ENCODE measurements at places on chromosomes 2 and 18. TPM values are rescaled to one million over a fixed set of nuclear protein-coding genes. Genes with fewer than 3 reads are reported as not detected.

Gene G6PC2
- total RNA-seq: not detected

DNA sequence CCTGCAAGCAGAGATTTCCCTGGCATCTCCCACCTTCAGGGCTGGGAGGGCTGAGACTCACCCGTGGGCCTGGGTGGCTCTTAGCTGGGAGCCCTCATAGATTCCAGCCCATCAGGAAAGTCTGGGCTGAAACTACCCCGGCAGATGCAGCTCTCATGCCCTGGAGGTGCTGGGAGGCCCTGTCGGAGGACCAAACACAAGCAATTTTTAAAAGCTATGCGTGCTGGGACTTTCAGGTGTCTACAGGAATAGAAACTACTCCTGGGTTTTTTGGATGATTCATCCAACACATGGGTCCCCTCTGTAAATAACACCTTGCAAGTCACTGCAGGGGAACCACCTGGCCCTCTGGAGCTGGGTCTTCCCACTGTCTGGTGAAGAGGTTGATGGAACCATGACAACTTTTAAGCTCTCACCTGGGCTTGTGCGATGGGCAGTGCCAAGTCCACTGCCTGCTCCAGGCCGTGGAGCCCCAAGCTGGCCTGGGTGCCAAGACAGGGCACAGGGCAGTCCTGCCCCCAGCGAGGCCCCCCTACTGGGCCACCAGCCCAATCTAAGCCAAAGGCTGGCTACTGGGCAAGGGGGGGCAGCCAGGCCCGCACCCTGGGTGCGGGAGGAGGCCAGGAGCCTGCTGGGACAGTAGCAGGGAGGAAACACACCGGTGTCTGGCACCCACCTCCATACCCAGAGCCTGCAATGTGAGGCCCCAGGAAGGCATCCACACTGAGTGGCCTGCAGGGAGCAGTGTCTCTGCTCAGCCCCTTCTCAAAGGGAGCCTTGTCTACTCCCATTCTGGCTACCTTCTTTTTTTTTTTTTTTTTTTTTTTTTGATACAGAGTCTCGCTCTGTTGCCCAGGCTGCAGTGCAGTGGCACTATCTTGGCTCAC, 1.1 kb upstream of the GPR55 start:
- DNase-seq: no peak

Gene TCF7L1
- 0.41 TPM for total RNA-seq

Gene INHBB
- total RNA-seq: 3.3 TPM

GRCh38 chr18:58911766-58912165, 47.1 kb downstream of the ZNF532 start:
- DNase-seq: no peak

Gene AQP4
- total RNA-seq: 57.9 TPM

Gene GEN1
- 5.3 TPM for total RNA-seq

- DNase-seq: no peak
Measured at GRCh38 chr2:227703961-227704360, 13.9 kb downstream of the SLC19A3 start.

GRCh38 chr2:20148923-20149702, 75.8 kb downstream of the SDC1 start:
- no peak for DNase-seq

GRCh38 chr2:60453301-60453700, 100.2 kb downstream of the BCL11A start:
- no peak for DNase-seq

- no peak for DNase-seq
Measured at GRCh38 chr2:162435676-162436075, 91.7 kb downstream of the GCA start.

All from frontal cortex (tissue), 4 donors.